ENCODE measurements at places on chromosomes 2 and 18.

- DNase-seq, result peak; percentile 63
These were observed 30.7 kb upstream of the MLPH start for GRCh38 chr2:237456200-237456843.

- DNase-seq, result peak; percentile 9
These were observed 78.0 kb upstream of the PNPT1 start for GRCh38 chr2:55771612-55772011.

DNA sequence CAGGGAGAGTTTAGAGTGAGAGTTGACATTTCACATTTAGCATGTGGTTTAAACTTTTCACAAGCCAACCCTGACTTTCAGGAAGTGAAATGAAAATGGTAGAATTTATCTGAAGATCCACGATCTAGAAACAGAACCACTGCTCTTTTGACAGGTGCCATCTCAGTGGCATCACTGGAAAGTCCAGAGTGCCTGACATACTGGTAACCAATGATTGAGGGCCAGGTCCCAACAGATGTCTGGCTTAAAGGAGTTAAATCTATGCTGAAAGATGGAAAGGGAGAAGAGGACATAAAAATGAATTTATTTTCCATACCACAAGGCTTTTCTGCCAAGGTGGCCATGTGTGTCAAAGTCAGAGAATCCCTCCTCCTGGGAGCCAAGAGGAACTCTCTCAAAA lies 2.7 kb downstream of the IL36G start:
- DNase-seq, result no peak

- DNase-seq, result no peak
These were observed 6.9 kb upstream of the MAP4K4 start for GRCh38 chr2:101690547-101691152.

GRCh38 chr2:227205701-227206100 lies 41.3 kb downstream of the COL4A3 start:
- DNase-seq, result no peak

All from NCI-H524 treated with DMSO at 0.1 percent for 48 hours (cell line).